ENCODE measurements at places on chromosomes 16 and 17.
A peak's percentile ranks its signal among the peaks of the same experiment; 100 is the strongest.

- no peak for DNase-seq
These were observed 106.2 kb downstream of the XYLT1 start for GRCh38 chr16:17364319-17365210.

GRCh38 chr16:77143364-77143763 is 47.6 kb upstream of the MON1B start:
- no peak for DNase-seq

DNA sequence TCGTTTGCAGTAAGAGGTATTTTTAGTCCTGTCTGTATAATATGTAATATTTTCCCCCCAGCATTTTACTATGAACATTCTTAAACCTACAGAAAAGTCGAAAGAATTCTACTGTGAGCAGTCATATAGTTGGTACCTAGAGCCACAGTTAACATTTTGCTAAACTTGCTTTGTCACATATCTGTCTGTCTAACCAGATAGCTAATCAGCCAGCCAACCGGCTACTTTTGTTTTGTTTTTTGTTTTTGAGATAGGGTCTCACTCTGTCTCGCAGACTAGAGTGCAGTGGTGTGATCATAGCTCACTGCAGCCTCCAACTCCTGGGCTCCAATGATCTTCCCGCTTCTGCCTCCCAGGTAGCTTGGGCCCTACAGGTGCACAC is 73.3 kb downstream of the ABCC1 start:
- DNase-seq, result no peak

DNA sequence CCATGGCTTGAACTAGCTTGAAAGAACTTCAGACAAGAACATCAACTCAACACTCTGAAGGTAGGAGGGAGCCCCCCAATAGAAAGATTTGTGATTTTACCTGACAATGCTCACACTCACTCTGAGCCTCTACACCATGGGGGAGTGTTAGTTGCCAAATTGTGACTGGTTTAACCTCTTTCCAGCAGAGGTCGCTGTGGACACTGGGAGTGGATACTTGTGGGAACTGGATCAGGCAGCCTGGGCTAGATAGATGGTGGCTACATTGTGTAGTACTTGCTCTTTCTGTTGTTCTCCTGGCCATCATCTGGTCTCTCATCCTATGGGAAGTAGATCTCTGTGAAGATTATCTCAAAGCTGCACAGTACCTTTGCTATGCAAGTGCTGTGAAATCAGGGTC is 2.9 kb downstream of the SMPD3 start:
- peak; percentile 49 for DNase-seq

DNA sequence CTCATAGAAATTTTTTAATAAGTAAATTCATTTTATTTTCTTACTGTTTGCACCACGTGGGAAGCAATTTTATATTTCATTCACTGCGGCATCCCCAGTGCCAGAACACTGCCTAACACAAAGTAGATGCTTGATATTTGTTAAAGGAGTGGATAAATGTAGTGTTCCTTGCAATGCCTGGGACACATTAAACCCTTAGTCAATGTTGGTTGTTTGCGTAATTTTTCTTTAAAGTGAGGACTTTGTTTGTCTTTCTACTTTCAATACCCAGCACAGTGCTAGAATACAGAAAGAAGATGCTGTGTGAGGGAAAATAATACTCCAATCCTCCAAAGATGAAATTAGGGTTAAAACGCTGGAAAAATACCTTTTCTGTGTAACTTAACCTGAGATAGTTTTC is 299.3 kb downstream of the MAP2K6 start:
- no peak for DNase-seq

GRCh38 chr16:86946396-86946795 is 368.0 kb downstream of the FOXL1 start:
- no peak for DNase-seq

GRCh38 chr17:49333804-49334203 is 28.2 kb downstream of the ZNF652 start:
- no peak for DNase-seq

- no peak for DNase-seq
These were observed 77.9 kb downstream of the SYCE1L start for GRCh38 chr16:77277141-77277540.

DNA sequence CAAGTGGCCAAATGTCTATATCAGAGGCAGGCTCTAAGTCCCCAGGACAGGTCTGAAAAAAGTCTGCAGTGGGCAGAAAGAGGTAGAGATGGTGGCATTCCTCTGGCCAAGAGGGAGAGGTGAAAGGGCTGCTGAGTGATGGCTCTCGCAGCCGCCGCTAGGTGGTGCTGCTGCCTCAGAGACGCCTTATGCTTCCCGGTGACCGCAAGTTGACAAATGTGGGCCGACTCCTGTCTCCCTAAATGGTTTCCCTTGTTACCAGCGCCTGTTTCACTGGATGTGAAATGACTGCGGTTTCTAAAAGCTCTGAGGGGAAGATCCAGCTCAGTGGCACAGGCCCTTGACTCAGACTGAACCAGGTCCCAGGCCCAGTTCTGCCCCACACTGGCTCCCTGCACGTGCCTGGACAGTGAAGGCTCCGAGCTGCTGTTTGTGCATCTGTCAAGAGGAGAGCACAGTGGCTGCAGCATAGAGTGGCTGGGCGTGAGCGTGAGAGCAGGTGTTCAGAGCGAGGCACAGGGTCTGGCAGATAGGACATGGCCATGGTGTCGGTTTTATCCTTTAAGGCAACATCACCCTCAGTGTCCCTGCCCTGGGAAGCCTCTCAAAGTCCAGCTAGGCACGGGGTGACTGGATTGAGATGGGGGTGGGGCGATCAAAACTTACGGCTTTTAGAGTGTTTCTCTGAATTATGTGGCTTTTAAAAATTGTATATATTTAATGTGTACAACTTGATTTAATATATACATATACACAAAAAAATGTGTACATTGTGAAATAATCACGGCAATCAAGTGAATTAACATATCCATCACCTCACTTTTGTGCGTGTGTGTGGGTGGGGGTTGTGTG is 19.9 kb downstream of the CLEC16A start:
- peak; percentile 78 for DNase-seq

DNA sequence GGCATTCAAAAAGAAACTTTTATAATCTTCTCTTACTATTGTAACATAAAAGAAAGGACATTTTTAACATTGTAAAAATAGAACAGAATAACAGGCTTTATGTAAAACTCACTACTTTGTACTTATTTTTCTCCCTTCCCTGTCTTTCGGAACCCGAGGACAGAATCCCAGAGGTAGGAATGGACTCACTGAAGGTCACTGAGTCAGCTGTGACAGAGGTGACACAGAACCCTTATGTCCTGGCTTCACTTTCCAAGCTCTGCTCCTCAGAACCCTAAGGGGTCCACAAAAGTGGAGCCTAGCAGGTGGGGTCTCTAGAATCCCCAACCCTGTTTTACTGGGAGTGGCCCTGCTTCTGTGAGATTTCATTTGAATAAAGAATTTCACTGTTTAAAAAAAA is 3.7 kb downstream of the KCTD13 start:
- DNase-seq, result no peak

DNA sequence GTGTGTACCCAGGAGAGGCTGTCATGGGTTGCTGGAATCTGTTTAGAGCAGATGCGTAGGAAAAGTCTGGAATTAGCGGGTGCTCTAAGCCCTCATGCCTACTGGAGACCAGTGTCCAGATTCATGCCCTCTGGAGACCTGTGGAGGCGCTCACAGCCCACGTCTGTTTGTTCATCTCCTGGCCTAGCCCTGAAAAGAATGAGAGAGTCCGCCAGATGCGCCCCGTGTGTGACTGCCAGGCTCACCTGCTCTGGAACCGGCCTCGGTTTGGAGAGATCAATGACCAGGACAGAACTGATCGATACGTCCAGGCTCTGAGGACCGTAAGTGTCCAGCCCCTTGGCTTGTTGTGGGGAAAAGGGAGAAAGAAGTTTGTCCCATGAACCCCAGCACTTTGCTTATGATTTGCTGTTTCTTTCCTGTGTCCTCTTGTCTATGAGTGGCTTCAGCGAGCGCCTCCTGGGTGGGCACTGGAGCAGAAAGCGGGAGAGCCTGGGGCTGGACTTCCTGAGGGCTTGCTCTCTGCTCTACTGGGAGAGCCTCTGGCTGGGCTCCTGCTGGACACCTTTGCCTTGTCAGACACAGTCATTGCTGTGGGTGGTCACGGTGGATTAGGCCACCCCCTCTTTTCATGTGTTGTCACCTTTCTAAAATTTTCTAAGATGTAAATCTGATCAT is 35.3 kb downstream of the PRMT7 start:
- no peak for DNase-seq

DNA sequence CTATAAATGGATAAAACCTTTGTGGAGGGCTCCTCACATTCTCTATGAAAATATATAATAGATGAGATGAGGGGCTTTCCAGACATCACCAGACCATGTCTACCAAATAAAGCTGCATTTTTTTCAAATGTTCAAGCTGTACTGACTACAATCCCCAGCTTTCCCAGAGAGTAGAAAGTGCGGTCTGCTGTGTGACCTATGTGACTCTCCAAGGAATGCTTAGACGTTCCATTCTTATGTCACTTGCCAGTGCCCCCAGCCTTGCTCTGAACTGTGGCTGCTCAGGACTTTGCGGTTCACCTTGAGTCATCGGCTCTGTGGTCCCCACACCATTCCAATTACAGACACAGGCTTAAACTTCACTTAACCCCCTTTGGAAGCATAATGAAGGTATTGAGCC is 47.8 kb upstream of the SCNN1B start:
- DNase-seq, result no peak

DNA sequence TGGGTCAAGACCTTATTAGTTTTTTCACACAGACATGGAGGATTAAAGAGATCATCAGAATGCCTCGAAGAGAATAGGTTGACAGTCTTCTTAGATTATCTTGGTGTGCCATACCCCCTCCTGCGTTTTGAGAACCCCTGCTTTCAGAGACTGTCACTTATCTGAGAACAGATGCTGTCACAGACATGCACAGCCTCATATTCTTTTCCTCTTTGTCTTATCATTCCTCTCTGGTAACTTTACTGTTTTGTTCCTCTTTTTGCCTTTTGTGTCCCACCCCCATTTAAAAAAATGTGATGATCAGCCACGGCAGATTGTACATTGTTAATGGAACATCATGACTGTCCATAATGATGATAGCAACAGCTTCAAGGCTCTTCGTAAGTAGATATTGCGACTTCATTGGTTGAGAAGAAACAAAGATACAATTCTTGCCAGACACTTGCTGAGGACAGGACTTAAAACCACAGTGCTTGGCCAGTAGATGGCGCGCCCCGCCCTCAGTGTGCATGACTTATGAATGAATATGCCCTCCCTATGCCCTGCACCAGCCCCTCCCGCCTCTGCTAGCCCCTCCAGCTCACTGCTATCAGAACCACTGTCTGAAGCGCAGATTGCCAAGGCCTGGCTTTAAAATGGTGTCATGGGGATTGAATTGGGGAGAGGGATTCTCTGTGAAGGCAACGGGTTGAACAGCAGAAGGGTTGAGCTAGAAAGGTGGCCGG is 2.6 kb upstream of the PITPNC1 start:
- DNase-seq, result peak; percentile 43

DNA sequence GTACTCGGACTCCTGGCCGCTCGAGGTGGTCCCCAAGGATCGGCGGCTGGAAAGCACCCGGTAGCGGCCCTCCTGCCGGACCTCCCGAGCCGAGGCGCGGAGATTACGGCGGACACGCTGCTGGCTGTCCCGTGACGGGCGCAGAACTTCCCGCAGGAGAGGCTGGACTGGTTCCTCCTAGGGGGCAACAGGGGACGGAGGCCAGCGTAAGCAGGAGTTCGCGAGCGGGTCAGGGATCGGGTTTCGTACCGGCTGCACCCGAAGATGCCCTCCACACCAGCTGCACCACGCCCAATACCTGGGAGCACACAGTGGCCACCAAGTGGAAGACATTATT is 341 bp downstream of the SLC7A6OS start:
- DNase-seq, result no peak

- DNase-seq, result no peak
These were observed 24.8 kb upstream of the PIK3R6 start for GRCh38 chr17:8892338-8892690.

- DNase-seq, result no peak
These were observed 186.7 kb downstream of the MSI2 start for GRCh38 chr17:57442914-57443571.

DNA sequence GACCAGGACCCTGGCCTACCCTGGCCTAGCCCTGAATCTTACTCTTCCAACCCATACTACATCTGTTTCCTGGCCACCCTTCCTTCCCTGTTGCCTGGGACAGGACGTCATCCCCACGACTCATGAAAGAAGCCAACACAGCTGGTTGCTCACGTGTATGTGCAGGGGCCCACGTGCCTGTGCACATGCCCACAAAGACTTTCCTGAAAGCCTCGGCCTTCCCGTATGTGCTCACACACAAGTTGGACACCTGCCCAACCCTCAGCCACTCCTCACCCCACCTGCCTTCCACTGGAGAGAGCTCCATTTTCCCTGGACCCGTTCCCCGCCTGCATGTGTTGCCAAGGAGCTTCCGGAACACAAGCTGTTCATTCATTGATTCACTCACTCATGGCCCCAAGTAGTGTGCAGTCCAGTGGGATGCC is 7.0 kb downstream of the PLXDC1 start:
- DNase-seq, result peak; percentile 89

DNA sequence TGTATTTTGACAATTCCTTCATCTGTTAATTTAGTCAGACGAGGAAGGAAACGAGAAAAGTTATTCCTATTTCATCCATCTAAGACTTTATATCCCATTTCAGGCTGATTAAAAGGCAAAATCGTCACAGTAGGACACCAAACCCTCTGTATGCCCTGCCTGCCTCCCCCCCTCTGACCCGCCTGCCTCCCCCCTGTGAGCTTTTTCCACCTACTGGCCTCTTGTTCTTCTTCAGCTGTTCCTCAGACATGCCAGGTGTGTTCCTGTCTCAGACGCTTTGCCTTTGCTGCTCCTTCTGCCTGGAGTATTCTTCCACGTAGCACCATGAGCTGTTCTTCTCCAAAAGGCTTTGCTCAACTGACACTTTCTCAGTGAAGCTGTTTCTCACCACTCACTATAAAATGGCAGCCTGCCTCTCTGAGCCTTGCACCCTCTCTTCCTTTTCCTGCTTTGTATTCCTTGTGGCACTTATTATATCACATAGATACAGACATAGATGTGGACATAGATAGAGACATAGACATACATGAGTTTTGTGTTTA is 723.4 kb downstream of the MAF start:
- no peak for DNase-seq

All from NCI-H1105 treated with DMSO at 0.1 percent for 48 hours (cell line).